ENCODE measurements at places on chromosomes 16 and 17.

DNA sequence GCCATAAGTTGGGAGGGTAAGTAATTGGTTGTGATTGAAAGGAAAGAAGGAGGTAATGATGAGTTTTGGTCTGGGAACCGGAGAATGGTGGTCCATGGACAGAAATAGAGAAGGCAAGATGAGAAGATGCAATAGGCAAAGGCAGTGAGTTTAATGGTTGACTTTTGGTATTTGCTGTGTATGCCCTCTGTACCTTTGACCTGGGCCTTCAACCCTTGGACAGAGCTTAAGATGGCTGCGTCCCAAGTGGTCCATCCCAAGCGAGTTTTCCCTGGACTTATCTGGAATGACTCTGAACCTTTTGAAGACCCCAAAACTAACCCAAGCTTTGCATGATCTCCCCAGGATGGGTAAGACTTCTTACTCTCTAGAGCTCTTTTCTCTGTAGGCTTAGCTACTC, 664.5 kb downstream of the MAF start:
- no peak for DNase-seq

- DNase-seq = no peak
Measured at GRCh38 chr16:82653550-82654511, 27.1 kb downstream of the CDH13 start.

- DNase-seq = peak; percentile 43
Measured at GRCh38 chr17:82931699-82932517, 92.1 kb upstream of the ZNF750 start.

GRCh38 chr17:78057113-78057740, 71.3 kb downstream of the TMC6 start:
- no peak for DNase-seq

- no peak for DNase-seq
Measured at GRCh38 chr17:66413559-66414520, 111.4 kb downstream of the PRKCA start.

DNA sequence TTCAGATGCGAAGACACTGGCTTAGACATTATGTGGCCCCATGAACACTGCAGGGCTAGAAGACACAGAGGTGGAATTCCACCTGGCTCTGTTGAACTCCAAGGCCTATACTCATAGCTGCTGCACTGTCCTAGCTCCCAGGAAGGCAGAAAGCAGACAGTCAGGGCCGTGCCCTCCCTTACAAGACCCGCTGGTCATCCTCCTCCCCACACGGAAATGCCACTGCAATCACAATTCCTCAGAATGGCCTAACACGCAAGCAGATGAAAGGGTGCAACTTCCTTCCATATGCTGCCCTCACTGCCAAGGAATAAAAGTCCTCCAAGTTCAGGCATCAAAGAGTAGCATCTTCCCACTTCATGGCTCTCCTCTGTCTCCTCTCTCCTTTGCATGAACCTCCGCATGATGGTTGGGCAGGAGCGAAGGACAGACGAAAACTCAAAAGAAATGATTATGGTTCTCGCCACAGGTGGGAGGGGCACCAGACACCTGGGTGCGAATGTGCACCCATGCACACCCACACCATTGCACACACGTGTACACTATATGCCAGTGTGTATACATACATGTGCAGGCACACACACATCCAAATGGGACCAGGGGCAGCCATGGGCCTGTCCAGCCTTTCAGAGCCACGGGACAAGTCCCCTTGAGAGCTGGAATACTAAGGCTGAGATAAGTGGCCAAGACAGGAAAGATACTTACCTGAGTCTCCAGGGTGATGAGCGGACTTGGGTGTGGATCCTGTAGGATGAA, 113.3 kb downstream of the XYLT1 start:
- no peak for DNase-seq

DNA sequence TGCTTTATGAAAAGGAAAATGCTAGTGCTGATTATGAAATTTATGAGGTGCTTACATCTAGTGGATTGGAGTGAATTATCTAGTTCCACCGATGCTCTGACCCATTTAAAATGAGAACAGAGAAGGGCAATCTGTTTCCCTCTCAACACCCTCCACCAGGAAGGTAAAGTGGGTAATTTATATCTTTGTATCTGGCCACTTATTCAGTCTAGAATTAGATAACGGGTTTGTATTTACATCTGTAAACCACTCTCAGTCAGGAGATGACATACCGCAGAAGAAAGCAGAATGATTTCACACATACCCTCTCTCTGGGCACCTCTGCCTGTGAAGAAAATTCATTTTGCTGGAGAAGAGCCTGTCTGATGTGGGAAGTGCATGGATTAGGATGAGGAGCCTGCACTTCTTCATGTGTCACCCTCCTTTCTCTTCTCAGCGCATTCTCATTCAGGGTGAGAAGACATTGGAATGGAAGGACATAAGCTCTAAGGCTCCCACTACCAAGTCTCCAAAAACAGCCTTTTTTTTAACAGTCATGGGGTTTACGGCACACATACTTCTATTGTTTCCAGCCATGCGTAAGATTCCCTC, 646.7 kb upstream of the SALL1 start:
- DNase-seq = no peak

DNA sequence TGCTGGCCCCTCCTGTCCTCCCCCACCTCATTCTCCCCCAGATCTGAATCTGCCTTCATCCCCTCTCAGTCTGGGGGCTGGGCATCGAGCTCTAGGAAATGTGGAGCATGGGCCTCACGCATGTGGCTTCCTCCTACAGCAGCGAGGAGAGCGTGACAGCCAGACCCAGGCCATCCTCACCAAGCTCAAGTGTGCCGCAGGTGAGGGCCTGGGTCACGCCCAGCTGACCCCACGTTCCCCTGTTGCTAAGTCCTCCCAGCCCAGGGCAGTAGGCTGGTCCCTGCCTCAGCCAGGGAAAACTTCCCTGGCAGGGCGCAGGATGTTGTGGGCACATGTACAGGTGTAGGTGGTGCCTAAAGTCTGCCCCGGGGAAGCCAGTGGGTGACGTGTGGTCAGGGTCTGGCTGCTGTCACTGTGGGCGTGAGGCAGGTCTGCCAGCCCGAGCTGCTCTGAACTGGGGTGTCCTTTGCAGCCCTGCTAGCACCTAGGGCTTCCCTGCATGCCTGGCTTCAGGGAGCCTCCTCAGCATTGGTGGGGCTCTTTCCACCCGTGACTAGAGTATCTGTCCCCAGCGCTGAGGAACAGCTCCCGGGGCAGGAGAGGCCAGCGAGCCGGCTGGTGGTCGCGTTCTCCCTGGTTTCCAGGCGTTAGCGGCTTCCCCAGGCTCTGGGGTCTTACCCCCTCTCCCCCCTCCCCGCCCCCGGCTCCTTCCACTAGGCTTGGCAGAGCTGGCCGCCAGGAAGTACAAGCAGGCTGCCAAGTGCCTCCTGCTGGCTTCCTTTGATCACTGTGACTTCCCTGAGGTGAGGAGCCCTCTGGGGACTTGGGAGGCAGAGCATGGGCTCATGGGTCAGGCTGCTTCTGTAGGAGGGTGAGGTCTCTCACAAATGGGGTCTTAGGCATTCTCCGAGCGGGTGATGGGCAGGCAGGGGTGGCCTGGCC, 3.6 kb downstream of the GPS1 start:
- no peak for DNase-seq

GRCh38 chr16:17328932-17329331, 141.8 kb downstream of the XYLT1 start:
- no peak for DNase-seq

- DNase-seq = no peak
Measured at GRCh38 chr17:66841328-66841727, 6.4 kb downstream of the CACNG5 start.

DNA sequence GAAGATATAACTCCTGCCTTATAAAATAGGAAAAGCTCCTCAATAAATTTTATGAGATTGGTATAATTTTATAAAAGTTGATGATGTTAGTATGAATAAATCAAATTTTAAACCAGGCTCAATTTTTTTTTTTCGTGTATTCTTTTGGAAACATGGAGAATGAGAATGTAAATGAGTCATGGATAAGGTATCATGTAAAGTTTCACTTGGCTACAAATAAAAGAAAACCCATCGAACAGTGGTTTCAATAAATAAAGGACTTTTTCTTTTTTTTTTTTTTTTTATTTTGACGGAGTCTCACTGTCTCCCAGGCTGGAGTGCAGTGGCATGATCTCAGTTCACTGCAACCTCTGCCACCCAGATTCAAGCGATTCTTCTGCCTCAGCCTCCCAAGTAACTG, 67.3 kb downstream of the PHKB start:
- DNase-seq = no peak

DNA sequence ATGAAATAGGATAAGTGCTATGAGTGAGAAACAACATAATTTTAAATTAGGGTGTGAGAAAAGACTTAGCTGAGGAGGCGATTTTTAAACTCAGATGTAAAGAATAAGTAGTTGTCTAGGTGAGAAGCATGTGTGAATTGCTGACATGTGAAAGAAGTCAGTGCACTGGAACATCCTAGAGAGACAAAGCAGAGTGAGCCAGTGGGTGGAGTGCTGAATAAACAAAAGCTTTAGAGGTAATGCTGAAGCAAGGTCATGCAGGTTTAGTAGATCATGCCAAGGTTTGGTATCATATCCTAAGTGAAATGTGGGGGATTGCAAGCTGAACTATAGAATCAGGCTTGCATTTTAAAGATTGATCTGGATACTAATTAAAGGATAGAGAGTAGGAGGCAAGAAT, 89.4 kb downstream of the KIF2B start:
- DNase-seq = no peak

DNA sequence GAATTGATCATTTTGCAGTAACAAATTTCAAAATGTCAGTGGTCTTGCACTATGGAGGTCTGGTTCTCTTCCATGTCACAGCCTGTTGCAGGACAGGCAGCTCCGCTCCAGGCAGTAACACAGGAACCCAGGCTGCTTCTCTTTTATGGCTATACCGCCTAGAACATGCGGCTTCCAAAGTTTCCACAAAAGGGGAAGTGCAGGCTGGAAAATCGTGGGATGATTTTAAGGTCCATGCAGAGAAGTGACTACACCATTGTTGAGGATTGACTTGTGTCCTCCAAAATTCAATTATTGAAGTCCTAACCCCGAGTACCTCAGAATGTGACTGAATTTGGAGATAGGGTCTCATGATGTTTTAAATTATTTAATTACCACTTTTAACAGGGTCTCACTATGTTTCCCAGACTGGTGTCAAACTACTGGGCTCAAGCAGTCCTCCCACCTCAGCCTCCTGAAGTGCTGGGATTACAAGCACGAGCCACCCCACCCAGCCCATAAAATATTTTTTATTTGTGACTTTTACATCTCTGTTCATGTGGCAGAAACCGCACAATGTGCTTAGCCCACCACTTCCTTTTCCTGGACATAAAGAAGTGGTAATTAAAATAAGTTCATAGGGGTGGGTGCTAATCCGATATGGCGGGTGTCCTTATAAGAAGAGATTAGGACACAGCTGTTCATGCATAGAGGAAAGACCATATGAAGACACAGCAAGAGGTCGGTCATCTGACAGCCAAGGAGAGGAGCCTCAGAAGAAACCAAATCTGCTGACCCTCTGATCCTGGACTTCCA, 279.2 kb upstream of the RPL38 start:
- DNase-seq = no peak

DNA sequence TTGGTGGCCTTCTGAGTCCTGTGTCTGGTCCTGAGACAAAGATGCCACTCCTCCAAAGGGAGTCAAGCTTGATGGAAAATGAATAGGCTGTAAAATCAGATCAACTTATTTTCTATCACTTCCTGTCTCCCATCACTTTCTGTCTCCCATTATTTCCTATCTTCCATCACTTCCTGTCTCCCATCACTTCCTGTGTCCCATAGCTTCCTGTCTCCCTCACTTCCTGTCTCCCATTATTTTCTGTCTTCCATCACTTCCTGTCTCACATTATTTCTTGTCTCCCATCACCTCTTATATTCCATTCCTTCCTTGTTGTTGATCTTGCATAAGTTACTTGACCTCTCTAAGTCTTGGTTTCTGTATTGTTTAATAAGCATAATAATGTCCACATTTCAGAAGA, 418.5 kb upstream of the EEF2KMT start:
- DNase-seq = no peak

DNA sequence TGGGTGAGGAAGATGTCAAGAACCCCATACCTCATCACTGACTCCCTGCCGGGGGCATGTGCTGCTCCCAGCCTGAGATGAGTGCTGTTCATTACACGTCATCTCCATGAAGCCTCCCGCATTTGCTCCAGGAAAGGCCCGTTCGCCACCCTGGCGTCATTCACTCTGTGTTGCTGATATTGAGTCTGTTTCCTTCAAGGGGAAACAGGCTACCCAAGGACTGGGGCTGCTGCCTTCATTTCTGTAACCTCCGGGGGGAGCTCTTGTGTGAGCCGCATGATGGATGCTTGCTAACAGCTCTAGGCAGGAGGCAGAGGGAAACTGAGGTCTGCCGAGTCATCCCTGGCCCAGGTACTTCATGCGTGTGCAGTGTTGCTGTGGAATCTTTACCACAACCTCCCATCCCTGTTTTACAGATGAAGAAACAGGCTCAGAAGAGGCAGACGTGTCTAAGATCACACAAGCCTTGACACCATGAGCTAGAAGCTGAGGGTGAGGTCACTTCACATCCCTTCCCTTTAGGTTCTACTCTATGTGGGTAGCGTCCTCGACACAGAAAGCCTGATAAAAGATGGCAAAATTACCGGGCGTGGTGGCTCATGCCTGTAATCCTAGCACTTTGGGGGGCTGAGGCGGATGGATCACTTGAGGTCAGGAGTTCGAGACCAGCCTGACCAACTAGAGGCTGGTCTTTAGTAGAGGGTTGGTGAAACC, 3.5 kb upstream of the ARMC5 start:
- no peak for DNase-seq
